ENCODE measurements at places on chromosomes 5 and 9. TPM values are rescaled to one million over a fixed set of nuclear protein-coding genes. Genes with fewer than 3 reads are reported as not detected.

GRCh38 chr5:82151662-82152061 lies 126.5 kb downstream of the RPS23 start:
- H3K4me3 ChIP-seq = no peak overlapping the region
- no peaks in the 10 kb centered on the region for H3K36me3 ChIP-seq
- H3K27ac ChIP-seq = no peak overlapping the region
- H3K4me1 ChIP-seq = no peaks in the 10 kb centered on the region
- H3K27me3 ChIP-seq = peaks cover 2% of the 10 kb centered on the region

DNA sequence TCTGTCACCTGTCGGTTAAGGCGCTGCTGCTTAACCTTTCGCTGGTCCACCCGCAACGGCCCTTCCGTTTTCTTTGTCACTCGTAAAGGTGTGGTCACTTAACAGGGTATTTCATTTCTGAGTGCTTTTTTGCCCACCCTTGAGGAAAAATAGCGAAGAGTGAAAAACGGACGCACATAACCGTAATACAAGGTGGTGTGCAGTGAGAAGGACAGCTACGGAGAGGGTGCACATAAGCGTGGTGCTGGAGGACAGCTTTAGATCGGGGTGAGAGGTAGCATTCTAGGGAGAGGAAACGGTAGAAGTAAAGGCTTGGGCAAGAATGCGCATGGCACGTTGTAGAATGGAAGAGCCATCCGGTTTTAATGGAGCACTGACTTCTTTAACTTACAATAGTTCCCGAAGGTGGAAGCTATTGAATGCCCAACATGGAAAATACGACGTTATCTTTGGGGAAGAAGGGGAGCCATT lies 761 bp downstream of the CCT5 start:
- H3K36me3 ChIP-seq = peaks cover 26% of the 10 kb centered on the region
- peak; percentile 19 for DNase-seq
- peak overlapping the region; percentile 71 for H3K27ac ChIP-seq
- H3K4me3 ChIP-seq = peak overlapping the region; percentile 91
- H3K27me3 ChIP-seq = no peaks in the 10 kb centered on the region

The WDR38 gene
- not detected for total RNA-seq

DNA sequence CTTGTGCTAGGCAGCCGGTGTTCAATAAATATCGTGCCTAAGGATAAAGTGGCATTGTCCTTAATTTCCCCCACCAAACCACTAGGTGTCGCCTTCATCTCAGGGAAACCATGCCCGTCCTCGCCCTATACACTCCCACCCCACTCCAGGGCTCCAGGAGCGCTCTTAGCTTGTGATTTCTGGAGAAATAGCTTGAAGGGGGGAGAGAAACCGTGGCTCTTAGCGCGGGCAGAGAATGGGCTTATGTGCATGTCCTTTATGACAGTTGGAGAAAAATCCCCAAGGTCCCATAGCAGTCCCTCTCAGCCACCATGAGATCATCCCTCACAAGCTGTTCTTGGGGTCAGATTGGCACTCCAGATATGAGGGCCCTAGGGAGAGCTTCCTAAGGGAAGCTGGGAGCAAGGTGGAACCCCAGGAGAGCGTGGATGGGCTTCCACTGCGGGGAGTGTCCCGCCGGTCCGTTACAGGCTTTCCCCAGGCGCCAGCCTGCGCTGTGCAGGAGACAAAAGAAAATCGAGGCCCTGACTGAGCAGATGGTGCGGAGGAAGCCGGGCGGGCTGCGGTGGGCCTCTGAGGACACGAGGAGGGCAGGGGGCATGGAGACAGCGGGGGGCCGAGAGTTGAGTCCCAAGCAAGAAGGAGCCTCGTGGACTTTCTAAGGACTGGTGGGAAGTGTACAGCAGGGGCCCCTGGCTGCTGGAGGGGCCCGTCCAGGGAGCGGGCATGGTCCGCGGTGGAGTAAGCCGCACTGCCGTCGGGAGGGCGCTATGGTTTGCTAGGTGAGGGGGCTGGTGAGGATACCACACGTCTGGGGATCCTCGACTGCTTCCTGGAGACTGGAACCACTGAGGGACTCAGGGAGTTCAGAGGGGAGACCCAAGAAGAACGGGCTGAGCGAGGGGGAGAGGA lies 750 bp upstream of the NPR2 start:
- H3K36me3 ChIP-seq = peaks cover 25% of the 10 kb centered on the region
- no peaks in the 10 kb centered on the region for H3K27me3 ChIP-seq
- peak; percentile 45 for DNase-seq
- H3K27ac ChIP-seq = no peak overlapping the region
- peaks cover 10% of the 10 kb centered on the region for H3K4me1 ChIP-seq

The CLTA gene
- 175 TPM for total RNA-seq

The ECSCR gene
- 1.4 TPM for total RNA-seq

DNA sequence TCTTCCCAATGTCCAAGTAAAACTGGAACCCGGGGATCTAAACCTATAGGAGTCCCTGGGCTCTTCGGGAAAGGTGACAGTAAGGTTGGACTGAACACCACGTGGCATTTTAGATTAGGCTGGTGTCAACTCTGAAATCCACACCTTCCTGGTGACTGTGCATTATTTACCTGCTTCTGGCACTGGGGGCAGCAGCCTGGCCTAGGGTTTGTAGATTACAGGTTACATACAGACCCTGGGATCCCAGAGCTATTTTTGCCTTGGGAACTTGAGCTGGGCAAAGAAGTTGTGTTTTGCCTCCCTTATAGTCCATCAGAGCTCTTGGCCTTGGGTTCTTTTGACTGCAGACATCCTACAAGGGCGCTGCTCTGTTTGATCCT lies 173.2 kb downstream of the DAB2IP start:
- H3K27me3 ChIP-seq = peaks cover 2% of the 10 kb centered on the region
- no peak overlapping the region for H3K27ac ChIP-seq
- no peak overlapping the region for H3K4me3 ChIP-seq
- H3K36me3 ChIP-seq = no peaks in the 10 kb centered on the region

- no peaks in the 10 kb centered on the region for H3K4me1 ChIP-seq
- no peak overlapping the region for H3K4me3 ChIP-seq
- no peaks in the 10 kb centered on the region for H3K27me3 ChIP-seq
- no peak overlapping the region for H3K27ac ChIP-seq
- no peaks in the 10 kb centered on the region for H3K36me3 ChIP-seq
- DNase-seq = no peak
These were observed 440.1 kb upstream of the ADAMTS16 start for GRCh38 chr5:4700069-4700468.

DNA sequence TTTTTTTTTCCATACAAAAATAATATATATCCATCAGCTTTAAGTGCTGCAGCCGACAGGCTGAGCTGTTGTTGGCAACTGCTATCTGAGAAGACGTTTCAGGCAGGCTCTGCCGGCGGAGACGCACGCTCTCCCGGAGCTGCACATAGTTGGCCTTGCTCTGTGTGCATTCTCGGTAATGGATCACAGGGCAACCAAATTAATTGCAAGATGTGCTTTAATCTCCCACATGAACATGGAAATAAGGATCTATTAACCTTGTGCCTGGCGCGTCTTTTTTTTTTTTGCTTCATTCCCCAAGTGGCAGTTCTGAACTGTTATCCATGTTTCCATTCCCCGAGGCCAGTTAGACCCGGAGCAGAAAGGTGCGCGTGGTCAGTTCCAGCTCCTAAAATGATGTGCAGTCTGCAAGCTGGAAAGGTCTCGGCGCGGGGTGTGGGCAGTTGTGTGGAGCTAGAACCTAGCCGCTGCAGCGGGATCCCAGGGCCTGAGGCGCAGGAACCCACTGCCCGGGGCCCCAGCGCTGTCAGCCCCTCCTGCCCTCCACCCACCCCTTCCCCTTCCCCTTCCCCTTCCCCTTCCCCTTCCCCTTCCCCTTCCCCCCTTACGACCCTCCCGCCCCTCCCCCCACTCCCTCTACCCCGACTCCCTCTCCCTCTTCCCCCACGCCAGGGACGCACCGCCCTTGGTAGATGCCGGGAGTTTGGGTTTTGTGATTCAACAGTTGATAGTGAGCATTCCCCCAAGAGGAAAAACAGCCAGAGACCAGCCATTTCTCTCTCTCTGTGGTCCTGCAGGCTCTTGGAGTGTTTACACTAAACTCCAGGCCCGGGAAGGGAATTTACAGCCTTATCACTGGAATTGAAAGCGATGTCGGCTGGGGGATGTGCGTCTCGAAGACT lies 137.8 kb downstream of the CEP120 start:
- H3K36me3 ChIP-seq = no peaks in the 10 kb centered on the region
- H3K4me1 ChIP-seq = no peaks in the 10 kb centered on the region
- no peak overlapping the region for H3K27ac ChIP-seq
- DNase-seq = no peak
- peaks cover 30% of the 10 kb centered on the region for H3K27me3 ChIP-seq

GRCh38 chr9:86670536-86670935 lies 276.8 kb downstream of the GAS1 start:
- no peaks in the 10 kb centered on the region for H3K27me3 ChIP-seq
- no peak overlapping the region for H3K4me3 ChIP-seq
- no peak overlapping the region for H3K27ac ChIP-seq

The ADGRD2 gene
- not detected for total RNA-seq

- no peak overlapping the region for H3K27ac ChIP-seq
- no peaks in the 10 kb centered on the region for H3K36me3 ChIP-seq
- H3K4me1 ChIP-seq = no peaks in the 10 kb centered on the region
- H3K27me3 ChIP-seq = no peaks in the 10 kb centered on the region
These were observed 129.7 kb downstream of the GOLPH3 start for GRCh38 chr5:32044434-32044833.

GRCh38 chr5:180645274-180646204 lies 3.9 kb downstream of the FLT4 start:
- peaks cover 21% of the 10 kb centered on the region for H3K27me3 ChIP-seq
- no peak overlapping the region for H3K27ac ChIP-seq
- H3K4me1 ChIP-seq = peaks cover 8% of the 10 kb centered on the region

- no peaks in the 10 kb centered on the region for H3K27me3 ChIP-seq
- no peaks in the 10 kb centered on the region for H3K4me1 ChIP-seq
- no peak overlapping the region for H3K27ac ChIP-seq
- no peak for DNase-seq
- H3K4me3 ChIP-seq = no peak overlapping the region
These were observed 540.3 kb downstream of the GABRG2 start for GRCh38 chr5:162607879-162608278.

DNA sequence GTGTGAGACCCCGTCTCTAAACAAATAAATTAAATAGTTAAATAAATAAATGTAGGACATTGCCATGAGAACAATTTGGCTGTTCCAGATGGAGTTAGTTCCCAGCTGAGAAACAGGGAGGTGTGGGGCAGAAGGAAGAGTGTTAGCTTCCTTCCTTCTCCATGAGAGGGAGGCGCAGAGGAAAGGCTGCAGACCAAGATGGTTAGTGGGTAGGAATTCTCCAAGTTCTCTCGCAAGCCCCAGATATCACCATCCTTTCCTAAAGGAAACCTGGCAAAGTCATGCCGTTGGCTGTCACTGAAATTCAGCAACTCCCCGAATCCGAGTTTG lies 33.1 kb upstream of the RAB14 start:
- no peak for DNase-seq
- H3K27ac ChIP-seq = no peak overlapping the region
- no peaks in the 10 kb centered on the region for H3K4me1 ChIP-seq
- H3K36me3 ChIP-seq = no peaks in the 10 kb centered on the region

The NDUFS6 gene
- 40.3 TPM for total RNA-seq

The NRARP gene
- total RNA-seq = 15.4 TPM

DNA sequence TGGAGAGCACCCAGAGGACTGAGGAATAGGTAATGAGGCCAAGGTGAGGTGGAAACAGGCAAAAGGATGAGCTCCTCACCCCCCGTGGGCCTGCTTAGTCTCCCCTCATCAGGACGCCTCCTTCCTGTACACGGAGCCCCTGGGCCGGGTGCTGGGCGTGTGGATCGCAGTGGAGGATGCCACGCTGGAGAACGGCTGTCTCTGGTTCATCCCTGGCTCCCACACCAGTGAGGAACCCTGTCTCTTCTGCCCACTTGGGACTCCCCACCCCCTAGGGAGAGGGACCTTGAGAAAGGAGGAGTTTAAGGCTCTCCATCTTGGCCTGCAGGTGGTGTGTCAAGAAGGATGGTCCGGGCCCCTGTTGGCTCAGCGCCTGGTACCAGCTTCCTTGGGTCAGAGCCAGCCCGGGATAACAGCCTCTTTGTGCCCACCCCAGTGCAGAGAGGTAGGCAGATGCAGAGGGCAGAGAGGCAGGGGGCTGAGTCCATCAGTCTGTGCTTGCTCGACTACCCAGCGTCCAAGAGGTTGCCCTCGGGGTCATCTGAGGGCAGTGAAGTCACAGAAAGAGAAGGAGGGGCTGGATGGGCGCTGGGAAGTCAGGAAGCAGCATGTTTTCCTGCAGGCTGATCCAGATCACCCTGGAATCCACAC lies 7.0 kb downstream of the DOLK start:
- no peak overlapping the region for H3K4me3 ChIP-seq
- no peak overlapping the region for H3K27ac ChIP-seq
- no peaks in the 10 kb centered on the region for H3K4me1 ChIP-seq
- H3K27me3 ChIP-seq = no peaks in the 10 kb centered on the region

- no peak overlapping the region for H3K27ac ChIP-seq
- peaks cover 52% of the 10 kb centered on the region for H3K4me1 ChIP-seq
- no peak for DNase-seq
These were observed 1.6 kb upstream of the DBN1 start for GRCh38 chr5:177474846-177475562.
